ENCODE measurements at places on chromosomes 11 and 22. TPM values are rescaled to one million over a fixed set of nuclear protein-coding genes. Genes with fewer than 3 reads are reported as not detected.

DNA sequence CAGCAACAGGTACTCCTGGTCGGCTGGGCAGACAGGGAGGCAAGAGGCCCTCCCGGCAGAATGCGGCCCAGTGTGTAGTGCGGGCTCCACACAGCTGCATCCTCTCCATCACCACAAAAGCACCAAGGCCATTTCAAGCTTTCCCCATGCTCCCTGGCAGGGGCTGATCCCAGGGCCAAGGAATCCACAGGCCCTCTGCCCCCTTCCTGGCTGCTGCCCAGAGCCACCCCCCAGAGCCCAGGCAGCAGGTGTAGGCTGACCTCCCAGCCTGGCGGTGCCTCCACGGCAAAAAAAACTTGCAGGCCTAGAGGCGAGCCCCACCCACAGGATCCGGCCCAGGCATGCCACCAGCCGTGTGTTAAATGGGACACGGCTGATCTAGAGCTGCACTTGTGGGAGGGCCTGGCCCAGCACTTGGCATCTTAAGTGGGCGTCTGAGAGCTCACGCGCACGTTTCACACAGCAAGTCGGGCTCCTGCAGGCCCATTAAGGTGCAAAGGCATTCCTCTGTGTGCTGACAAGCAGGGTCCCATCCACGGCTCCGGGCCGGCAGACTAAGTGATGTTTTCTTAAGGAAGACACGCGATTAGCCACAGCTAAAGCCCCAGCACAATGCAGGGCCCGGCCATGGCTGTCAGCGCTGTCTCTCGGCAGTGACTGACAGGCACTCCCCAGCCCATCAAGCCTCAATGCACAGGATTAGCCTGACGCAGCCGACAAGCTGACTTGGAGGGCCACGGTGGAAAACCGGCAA, 19.8 kb upstream of the GNB1L start:
- peak; percentile 79 for DNase-seq

- DNase-seq: no peak
Measured at GRCh38 chr11:79335681-79336080, 105.1 kb downstream of the TENM4 start.

GRCh38 chr22:19723983-19724827, 866 bp downstream of the GP1BB start:
- no peak for DNase-seq

RTN4R gene
- total RNA-seq: 1.0 TPM

- DNase-seq: no peak
Measured at GRCh38 chr22:38849811-38850210, 6.0 kb upstream of the NPTXR start.

DNA sequence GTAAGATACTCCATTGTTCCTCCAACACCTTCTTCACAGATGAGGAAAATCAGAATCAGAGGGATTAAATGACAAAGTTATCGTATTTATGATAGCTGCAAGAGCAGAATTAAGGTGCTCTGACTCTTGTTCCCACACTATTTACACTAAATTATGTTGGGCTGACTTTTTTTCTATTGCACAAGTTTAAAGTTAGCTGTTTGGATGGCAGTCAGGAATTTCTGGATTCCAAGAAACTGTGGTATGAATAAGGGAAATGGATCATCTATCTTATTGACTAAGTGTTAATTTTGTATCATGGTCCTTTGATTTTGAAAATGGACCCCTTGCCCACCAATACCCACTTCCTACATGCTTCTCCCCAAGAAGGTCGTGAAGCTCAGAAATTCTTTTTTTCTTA, 19.9 kb upstream of the APOA1 start:
- DNase-seq: no peak

- DNase-seq: no peak
Measured at GRCh38 chr11:118928870-118929500, 3.3 kb upstream of the BCL9L start.

DNA sequence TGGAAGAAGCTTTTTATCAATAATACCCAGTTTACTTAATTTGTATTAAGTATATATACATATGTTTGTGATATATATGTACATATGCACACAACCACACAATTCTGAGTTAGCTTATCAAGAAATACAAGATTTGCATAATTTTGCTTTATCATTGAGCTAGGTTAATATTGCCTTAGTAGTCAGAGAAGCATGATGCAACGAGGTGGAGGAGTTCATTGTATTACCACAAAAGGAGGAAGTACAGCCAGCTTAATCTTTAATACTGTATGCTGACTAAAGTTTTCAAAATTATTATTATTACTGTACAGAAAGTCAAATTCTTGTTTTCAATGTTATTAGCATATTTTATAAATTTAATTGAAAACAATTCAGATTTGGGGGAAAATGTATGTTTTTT, 278.4 kb upstream of the PDGFD start:
- DNase-seq: no peak

KCNA4 gene
- total RNA-seq: 15.6 TPM
